ENCODE measurements at places on chromosomes 16 and 17.

DNA sequence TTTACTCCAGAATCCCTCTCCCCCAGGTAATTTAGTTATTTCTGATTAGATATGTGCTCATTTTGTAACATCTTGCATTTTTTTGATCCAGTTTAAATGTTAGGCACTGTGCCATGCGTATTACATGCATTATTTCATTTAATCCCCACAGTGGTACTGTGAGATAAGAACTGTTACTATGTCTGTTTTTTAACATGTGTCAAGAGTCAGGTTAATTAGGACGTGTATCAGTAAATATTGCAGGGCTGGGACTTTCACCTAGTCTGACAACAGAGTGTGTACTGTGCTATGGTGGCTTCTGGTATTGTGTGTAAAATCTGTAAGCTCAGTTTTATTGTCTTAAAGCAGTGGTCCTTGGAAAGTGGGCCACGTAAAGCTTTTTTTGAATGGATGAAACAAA is 10.6 kb downstream of the RSPRY1 start:
- no peak for DNase-seq

DNA sequence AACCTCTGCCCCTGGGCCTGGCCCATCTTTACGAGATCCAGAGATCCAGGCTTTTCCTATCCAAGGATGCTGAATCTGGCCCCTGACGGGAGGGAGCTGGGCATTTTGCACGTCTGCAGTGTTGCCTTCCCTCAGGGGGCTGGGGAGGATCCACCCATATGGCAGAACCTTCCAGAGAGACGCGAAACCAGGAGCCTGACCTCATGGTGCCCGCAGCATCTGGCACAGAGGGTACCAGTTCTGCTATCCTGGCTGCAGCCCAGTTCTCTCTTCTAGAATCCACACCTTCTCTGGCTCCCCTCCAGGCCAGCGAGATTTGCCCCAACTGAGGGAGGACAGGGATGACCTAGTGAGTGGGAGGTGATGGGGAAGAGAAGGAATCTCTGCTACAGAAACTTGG is 20.5 kb upstream of the ZNF652 start:
- DNase-seq, result no peak

- DNase-seq, result no peak
Measured at GRCh38 chr17:49012769-49013255, 15.6 kb downstream of the IGF2BP1 start.

DNA sequence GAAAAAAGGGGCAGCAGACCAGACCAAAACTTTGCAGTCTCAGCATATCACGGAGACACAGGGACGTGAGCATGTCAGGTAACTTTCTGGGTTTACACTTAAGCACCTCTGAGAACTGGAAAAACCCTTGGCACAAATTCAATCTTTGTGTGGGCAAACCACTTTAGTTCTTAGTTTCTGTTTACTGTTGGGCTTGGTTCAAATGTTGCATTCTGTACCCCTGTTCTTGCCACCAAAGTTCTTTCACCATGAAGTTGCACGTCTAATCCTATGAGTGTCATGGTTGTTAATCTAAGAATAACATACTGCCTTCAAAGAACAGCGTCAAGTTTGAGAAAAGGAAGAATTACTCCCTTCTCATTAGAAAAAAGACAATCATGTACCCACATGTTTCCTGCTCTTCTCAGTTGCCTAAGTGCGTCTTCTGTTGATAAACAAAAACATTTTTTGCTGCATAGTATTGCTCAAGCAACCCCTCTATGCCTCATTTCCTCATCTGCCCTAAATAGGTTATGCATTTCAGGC is 11.6 kb downstream of the KRT33A start:
- no peak for DNase-seq

GRCh38 chr16:85491798-85492294 is 121.3 kb upstream of the GSE1 start:
- peak; percentile 7 for DNase-seq

- no peak for DNase-seq
Measured at GRCh38 chr16:81655469-81656162, 123.5 kb upstream of the PLCG2 start.

- peak; percentile 19 for DNase-seq
Measured at GRCh38 chr17:49861150-49861884, 13.4 kb upstream of the TAC4 start.

GRCh38 chr17:49515196-49515770 is 20.2 kb downstream of the NGFR start:
- DNase-seq, result peak; percentile 83

- DNase-seq, result no peak
Measured at GRCh38 chr17:49146620-49147306, 14.2 kb downstream of the B4GALNT2 start.

GRCh38 chr17:13346081-13346533 is 255.6 kb downstream of the HS3ST3A1 start:
- no peak for DNase-seq

GRCh38 chr17:41308918-41309359 is at the start of gene KRTAP16-1:
Gene KRTAP16-1, minus strand, starts transcription at chr17:41309309. Its CDS starts 56 bp downstream, at chr17:41309253.
- DNase-seq, result no peak

GRCh38 chr16:5032748-5033167 is 977 bp downstream of the NAGPA start:
- DNase-seq, result no peak

GRCh38 chr17:57665128-57665527 is 80.0 kb downstream of the CCDC182 start:
- no peak for DNase-seq

DNA sequence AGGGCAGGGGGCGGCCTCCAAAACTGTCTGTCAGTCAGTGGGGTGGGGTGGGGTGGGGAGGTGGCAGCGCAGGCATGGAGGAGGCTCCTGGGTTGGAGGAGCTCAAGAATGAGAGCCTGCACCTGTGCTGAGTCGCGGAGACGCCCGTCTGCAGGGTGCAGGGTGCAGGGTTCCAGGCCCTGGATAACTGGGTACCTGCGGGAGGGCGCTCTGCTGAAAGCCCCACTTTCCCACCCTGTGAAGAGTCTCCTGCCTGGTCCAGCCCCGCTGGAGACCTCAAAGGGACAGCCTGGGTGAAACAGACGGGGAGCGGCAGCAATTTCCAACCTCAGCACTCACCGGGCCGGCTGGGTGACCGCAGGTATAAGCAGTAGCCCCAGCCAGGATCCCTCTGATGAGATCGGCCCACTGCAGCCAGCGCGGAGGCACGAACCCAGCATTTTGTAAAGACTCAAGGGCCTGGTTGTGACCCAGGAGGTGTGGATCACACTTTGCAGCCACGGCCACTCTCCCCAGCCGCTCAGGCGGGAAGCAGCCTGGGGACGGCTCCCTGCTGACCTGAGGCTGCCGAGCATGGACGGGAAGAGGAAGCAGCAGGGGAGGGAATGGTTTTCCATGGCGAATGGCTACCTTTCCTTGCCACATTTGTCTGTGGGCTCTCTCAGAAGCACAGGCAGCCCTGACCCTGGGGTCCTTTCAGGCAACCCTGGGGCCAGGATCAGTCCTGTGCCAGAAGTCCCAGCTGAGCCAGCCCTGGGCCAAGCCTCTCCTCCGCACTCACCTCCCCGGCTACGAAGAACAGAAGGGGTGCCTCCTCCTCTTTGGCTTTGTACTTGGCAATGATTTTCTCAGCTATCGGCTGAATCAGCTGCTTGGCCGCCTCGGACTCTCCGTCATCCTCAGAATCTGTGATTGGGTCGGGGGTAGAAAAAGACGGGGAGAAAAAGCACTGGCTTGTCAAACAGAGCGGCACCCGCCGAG is 21.0 kb downstream of the MRM3 start:
- DNase-seq, result no peak

- DNase-seq, result no peak
Measured at GRCh38 chr16:85412911-85413520, 200.1 kb upstream of the GSE1 start.

DNA sequence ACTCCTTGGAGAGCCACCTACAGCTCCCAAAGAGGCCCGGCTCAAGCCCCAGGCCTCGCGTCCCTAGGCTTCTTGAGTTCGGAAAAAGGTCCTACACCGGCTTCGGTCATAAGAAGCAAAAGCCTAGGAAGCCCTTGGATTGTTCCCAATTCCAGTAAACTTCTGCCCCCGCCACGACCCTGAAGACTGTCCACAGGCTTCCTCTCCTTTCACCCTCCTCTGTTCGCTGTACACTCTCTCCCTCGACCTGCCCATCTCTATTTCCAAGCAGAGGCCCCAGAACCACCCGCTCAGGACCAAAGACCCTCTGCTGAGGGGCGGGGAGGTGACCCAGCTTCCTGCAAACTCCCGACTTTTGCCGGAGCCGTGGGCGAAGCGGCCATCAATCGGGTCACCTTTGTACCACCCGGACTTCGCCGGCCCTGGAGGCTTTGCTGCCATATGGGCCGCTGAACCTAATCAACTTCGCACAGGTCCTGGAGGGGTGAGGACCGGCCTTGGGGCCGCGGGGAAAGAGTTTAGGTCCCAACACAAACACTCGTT is 2.7 kb downstream of the HOXB2 start:
- DNase-seq, result no peak

- DNase-seq, result no peak
Measured at GRCh38 chr16:70752426-70752825, 48.5 kb downstream of the VAC14 start.

GRCh38 chr17:58335061-58335731 is 6.6 kb upstream of the TSPOAP1 start:
- DNase-seq, result no peak

DNA sequence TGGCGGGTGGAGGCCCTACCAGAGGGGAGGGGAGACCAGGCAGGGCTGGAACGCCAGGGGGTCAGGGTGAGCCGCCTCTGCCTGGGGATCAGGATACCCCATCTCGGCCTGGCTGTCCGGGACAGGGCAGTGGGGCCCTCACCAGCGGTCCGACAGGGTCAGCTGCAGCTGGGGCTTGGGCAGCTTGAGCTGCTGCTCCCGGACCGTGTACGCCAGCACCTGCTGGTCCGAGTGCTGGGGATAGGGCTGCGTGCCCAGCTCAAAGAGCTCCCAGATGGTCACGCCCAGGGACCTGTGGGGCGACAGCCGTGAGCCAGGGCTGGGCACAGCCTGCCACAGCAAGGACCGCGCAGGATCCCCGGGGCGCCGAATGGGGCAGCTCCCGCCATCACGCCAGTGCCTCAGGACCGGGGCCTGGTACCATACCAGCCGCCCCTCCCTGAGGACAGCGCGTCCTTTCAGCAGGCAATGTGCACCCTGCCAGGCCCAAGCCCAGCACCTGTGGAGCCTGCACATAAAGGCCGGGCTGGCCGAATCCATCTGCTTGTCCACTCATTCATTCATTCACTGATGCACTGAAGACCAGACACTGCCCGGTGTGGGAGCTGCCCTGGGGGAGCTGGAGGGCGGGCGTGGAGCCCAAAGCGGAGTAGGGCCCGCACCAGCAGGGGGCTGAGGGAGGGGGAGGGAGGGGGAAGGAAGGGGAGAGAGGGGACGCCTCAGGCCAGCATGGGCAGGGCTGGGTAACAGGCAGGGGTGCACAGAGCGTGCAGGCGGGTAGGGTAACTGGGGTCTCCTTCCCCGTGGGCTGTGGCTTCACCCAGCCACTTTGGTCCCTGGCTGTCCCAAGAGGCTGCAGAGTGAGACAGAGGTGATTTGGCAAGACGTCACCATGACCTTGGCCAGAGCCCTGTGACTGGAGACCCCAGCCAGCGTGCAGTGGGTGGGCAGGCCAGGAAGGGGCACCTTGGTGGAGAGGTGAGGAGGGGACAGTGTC is 42.0 kb upstream of the PVALEF start:
- no peak for DNase-seq

DNA sequence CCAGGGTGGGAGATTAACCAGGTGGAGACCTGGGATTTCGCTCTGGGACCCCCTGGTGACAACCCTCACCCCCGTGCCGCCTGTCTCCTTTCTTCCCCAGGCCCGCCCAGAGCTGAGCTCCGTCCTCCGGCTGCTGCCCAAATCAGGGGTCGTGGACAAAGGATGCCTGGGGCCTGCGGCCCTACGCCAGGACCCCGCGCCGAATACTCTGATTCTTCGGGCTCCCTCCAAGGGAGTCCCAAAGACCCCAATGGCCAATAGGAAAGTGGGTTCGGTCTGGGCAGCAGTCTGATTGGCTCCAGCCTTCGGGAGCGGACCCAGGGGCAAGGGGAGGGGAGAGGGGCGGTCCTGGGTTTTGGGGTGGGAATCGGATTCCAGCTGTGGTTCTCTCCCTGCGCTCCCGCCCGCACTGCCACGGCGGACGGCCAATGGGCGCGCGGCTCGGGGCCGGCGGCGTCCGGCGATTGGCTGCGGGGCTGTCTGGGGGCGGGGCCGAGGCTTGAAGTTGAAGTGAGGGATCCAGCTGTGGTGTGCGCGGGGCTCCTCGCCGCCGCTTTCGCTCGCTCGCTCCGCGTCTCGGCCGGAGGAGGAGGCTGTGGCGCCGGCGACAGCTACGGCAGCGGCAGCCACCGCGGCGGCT is at the start of gene CACNA1G:
CACNA1G (plus strand) TSS at position 531 of the 640 bp plus-strand sequence. CDS start 745 bp downstream, outside the sequence.
- peak; percentile 18 for DNase-seq

GRCh38 chr17:81461607-81462500 is 50.7 kb downstream of the ACTG1 start:
- no peak for DNase-seq

DNA sequence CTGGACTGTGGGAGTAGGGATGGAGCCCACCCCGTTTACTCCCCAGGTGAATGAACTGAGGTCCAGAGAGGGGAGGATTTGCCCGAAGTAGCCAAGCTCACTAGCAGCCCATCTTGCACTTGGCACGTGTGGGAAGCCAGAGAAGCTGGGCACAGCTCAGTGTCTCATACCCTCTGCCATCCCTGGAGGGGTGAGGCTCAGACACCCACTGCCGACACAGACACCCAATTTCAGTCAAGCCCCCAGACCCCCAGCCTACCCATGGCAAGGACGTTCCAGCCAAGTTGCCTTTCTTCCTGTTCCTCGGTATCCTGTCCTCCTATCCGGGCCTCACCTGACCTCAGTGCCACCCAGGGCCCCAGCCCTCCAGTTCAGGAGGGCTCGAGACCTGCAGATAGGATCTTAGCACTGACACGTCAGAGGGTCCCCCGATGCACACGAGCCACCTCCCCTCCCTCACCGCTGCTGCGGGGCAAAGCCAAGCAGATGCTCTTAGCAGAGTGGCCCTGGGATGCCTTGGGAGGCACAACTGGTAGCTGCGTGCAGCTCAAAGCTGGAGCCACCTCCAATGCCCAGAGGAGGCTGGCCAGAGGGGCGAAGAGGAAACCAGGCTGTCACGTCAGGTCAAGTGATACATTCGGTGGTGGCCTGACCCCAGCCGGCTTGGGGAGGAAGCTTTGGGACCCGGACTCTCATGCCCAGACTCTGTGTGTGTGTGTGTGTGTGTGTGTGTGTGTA is 90.4 kb upstream of the TNRC6C start:
- no peak for DNase-seq

GRCh38 chr17:9768381-9768934 is 22.9 kb downstream of the DHRS7C start:
- peak; percentile 6 for DNase-seq

DNA sequence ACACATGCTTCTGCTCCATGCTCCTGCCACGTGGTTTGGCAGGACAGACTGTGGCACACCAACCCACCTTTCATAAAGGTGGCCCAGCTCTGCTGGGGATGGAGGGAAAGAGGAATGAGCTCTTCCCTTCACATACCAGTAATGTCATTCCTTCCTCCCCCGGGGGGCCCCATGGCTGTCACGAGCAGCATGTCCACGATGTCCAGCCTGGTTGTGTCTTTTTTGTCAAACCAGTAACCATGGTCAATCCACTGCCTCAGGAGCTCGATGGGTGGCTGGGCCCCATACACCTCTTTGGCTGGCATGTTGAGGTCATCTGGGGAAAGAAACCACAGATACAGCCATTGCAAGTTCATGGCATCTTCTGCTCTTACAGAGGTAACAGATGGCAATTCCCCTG is 96.6 kb downstream of the LYRM1 start:
- DNase-seq, result no peak

GRCh38 chr17:48044851-48045250 is 3.3 kb upstream of the NFE2L1 start:
- DNase-seq, result no peak

GRCh38 chr17:57404073-57404472 is 147.8 kb downstream of the MSI2 start:
- no peak for DNase-seq

Data from NCI-H446 (cell line).